ENCODE measurements at places on chromosomes 4 and X.

DNA sequence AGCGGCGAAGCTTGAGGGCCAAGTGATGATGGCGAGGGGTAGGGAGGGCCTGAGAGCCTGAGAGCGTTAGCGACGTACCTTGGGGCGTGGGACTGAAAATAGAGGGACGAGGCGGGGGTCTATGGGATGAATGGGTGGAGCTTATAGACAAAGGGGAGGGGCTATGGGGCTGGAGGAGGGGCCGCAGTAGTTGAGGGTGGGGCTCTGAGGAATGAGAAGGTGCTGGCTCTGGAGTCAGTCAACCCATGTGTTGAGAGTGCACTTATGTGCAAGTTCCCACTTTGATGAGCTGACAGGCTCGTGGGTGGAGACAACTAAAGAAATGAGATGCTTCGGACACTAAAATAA, 488 bp downstream of the TBC1D25 start:
- peak; percentile 29 for DNase-seq

GRCh38 chr4:76589402-76589801, 154.4 kb downstream of the SHROOM3 start:
- no peak for DNase-seq

GRCh38 chrX:120223374-120223773, 27.2 kb upstream of the ZBTB33 start:
- no peak for DNase-seq

DNA sequence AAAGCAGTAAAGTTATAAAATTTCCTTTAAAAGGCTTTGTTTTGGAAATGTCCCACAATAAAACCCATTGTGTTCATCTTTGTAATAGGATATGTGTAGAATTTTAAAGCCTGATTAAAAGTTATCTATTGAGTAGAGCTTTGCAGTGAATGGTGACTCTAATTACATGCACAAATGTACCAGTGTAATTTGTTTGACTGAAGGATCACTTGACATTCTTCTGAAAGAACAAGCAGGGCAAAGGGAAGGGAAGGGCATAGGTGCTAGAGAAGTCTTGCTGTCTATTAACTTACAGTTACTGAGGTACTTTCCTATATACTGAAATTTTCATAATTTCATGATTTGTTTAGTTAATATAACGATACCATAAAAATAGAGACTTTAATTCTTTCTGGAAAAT, 70.8 kb downstream of the STIM2 start:
- DNase-seq: no peak

- DNase-seq: no peak
These were observed 3.3 kb upstream of the RPS4X start for GRCh38 chrX:72280321-72280845.

- DNase-seq: no peak
These were observed 71.6 kb downstream of the AMOT start for GRCh38 chrX:112769034-112769433.

DNA sequence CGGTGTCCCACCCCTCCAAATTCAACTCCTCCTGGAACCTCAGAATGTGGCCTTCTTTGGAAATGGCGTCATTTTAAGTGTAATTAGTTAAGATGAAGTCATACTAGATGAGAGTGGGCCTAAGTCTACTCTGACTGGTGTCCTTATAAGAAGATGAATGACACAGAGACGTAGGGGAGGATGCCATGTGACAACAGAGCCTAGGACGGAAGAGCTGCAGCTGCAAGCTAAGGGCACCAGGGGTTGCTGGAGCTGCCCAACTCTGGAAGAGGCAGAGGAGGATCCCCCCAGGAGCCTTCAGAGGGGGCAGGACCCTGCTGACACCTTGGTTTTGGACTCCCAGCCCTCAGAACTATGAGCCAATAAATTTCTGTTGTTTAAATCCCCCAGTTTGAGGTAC, 115.1 kb downstream of the STK32B start:
- no peak for DNase-seq
